ENCODE measurements at places on chromosomes 11 and 22. TPM values are rescaled to one million over a fixed set of nuclear protein-coding genes. Genes with fewer than 3 reads are reported as not detected.

The CELSR1 gene
- total RNA-seq = 0.24 TPM

The SPDYC gene
- not detected for total RNA-seq

The FZD4 gene
- total RNA-seq = not detected

The TMEM25 gene
- total RNA-seq = 11.3 TPM

The YPEL4 gene
- 1.3 TPM for total RNA-seq

The SYT9 gene
- total RNA-seq = not detected

The MS4A12 gene
- total RNA-seq = not detected

The OR10A6 gene
- not detected for total RNA-seq

Data from activated naive CD4-positive, alpha-beta T cell treated with anti-CD3 and anti-CD28 coated beads, Interleukin-2, amount 10 ng/mL, durations not matched to agents 5 hours and 36 hours (primary cell).